Stimulated activated CD8-positive, alpha-beta memory T cell treated with anti-CD3 and anti-CD28 coated beads, Interleukin-15, amount 100 ng/mL, for 24 hours (primary cell): ENCODE measurements at places on chromosomes 2 and 18.
A peak's percentile ranks its signal among the peaks of the same experiment; 100 is the strongest.

DNA sequence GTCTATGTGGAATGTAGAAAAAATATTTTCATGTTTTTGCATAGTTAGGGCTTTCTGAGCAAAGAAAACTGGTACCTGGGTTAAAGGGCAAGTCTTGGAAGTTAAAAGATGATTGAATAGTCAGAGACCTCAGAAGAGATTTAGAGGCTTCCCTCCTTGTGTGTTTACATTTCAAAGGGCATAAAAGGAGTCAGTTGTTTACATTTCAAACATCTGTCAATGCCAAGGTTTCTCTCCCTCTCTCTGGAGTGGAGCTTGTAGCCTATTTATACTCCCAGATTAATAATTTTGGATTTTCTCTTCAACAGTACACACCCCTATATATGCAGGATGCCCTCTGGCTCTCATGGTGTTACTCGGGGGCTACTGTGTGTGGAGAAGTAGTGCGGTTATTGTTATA lies 8.6 kb downstream of the M1AP start:
- DNase-seq, result no peak

DNA sequence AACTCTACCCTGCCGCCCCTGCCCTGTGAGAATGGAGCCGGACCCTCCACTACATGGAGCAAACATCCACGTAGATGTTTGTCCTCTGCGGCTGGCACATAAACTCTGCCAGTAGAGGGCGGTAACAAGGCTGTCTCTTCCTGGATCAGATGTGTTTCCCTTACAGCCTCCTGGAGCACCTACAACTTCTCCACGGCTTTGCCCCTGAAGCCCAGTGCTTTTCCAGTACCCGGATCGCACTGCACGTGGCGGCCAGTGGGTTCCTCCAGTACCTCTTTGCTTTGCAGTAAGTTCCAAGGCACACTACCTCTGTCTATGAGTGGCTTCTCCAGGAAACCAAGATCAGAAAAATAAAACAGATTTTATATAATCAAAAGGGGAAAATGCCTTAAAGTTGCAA lies 651.3 kb downstream of the DCDC2C start:
- DNase-seq, result no peak

GRCh38 chr18:9449600-9450414 lies 25.5 kb upstream of the RALBP1 start:
- no peak for DNase-seq

GRCh38 chr18:35432565-35433001 lies 55.4 kb upstream of the ZNF396 start:
- no peak for DNase-seq

- no peak for DNase-seq
Observed at GRCh38 chr2:84902526-84902925, 2.9 kb upstream of the TMSB10 start.

DNA sequence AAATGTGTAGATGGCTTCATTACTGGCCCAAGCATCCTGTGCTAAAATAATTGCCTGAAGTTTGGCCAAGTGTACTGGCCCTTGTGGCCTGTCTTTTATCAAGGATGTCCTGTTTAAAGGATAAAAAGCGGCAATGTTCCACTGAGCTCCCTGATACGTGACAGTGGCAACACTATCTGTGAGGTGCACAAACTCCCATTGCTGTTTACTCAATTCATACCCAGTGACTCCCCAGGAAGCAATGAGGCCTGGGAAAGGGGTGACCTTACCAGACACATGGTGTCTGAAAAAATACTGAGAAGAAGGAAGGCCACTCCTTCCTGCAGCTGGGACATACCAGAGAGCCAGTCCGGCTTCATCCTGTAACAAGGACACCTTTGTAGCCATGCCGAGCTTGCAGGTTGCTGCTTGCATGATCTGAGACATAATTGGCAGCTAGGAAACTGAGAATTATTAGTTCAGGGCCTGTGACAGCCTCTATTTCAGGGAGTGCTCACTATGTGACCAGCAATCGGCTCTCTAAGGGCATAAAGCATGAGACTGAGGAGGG lies 198.5 kb upstream of the LRATD1 start:
- no peak for DNase-seq

GRCh38 chr18:51867767-51868166 lies 472.2 kb upstream of the DCC start:
- DNase-seq, result no peak

DNA sequence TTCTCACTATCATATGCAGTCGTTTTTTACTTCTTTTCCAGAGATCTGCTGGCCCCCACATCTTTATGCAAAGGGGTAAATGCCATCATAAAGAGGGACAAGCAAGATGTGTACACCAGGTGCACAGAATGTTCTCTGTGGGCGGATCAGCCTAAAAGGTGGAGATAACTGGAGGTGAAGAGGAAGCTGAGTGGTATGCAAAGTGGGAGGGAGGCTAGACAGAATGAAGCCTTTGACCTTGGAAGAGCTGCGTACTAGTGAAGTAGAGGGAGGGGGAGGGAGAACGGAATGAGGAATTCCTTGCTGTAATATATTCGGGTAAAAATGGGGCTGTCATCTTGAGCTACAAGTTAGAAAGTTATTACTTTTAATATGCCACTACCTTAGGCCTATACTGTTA lies 287.5 kb upstream of the VRK2 start:
- DNase-seq, result no peak

DNA sequence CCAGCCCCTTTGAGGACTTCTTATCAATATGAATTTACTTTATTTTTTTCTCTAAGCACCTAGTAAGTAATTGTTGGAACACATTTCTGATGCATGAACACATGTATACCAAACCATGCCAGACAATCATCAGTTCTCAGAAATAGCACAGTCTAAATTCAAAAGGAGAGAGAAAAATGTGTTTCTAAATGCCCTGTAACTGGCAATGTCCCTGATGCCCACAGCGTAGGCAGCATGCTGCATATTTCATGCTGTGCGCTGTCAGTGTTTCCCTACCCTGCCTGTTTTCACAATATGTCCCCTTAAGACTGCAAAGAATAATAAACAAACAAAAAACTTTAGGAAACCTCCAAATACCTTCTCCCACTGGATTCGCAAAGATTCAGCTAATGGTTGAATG lies 881.0 kb upstream of the CHAC2 start:
- DNase-seq, result no peak

DNA sequence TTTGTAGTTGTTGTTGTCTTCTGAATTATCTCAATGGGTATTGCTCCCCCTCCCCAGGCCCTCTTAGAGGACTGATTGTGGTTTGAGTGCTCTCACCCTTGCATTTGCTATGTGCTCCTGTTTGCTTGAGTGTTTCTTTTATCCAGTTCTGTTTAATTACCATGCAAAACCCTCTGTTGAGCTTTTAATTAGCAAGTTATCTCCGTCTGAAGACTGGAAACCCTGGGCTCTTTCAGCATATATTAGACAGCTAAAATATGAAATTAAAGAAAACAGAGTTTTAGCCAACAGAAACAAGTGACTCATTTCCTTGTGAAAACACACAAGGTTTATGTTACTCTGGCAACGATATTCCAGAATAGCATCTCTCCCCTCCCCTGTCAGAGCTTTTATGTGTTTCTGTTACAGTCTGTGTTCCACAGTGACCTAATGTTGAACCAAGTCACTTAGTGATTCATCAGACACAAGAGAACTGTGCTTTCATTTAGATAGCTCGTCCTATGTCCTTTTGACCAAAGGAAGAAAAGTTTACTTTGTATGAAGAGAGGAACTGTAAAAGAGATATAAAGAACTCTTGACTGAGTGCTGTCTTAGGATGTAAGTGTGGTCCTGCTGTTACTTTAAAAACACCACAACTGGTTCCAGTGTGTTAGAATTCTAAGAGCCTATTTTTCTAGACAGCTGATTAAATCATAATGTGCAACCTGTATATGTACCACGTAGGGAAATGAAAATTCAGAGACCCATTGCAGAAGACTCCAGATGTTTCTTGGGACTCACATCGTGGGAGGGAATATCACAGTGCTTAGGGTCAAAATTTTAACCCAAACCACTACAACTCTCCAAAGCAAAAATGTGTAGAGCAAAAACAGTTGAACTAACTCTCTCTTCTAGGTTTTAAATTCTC lies 172.8 kb upstream of the RBMS1 start:
- DNase-seq, result no peak

- no peak for DNase-seq
Observed at GRCh38 chr18:23859466-23860336, 154.9 kb upstream of the TTC39C start.

DNA sequence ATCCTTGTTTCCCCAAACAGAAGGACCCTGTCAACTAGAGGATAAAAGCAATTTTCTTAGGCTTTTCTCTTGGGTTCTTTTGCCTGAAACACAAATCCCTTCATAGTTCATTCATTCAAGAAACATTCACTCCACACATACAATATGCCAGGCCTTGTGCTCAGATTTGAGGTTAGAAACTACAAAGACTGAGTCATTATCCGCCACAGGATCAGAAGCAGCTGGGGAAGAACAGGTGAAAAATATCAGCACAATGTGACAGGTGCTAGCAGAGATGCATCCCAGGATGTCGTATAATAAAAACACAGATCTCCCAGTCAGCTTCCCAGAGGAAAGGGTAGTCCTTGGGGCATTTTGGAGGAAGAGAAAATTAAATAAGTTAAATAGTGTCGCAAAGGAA lies 172.4 kb downstream of the LRATD1 start:
- no peak for DNase-seq

DNA sequence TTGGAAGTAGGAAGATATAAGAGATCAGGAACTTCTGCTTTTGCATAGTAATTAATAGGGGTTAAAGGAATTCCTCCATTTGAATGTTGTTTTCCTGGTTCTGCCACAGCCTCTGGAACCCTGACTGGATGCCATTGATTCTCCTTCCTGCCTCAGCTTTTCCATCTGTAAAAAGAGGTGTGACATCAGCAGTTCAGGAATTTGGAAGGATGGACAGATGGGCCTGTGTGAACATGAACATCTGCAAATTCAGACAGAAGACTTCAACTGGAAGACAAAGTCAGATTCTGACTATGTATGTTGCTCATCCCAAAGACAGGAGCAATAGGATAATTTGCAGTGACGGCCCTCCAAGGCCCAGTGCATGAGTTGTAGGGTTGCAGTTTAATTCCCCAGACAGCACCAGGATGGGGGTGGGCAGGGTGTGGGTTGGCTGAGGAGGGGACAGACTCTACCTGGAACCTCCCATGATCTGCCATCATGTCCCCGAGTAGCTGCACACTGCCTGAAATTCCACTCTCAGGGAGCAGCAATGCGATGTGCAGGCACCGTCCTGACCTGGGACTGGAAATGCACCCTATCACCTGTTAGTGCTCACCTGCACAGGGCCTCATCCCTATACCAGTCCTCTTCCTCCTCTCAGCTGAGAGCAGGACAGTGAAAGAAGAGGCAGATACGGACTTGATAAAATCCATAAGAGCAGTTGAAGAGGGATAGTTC lies 98.9 kb upstream of the EPAS1 start:
- DNase-seq, result no peak

GRCh38 chr2:63898839-63899238 lies 57.1 kb downstream of the UGP2 start:
- DNase-seq, result no peak

DNA sequence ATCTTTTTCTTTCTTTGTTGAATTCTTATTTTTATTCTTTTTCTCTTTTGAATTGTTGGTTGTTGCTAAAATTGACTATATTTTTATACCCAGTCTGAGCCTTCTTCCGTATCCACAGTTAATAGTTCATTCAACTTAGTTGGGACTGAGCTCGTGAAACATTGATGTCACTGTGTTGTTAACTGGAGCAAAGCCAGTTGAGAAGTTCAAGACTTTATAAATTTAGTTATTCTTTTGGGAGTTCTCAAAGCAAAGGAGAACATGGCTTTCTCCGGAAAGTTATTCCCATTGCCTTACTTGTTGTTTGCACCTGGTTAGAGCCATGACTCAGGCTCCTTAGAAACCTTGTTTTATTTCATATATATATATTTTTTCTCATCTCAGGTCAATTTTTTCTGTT lies 8.8 kb downstream of the CTLA4 start:
- no peak for DNase-seq

DNA sequence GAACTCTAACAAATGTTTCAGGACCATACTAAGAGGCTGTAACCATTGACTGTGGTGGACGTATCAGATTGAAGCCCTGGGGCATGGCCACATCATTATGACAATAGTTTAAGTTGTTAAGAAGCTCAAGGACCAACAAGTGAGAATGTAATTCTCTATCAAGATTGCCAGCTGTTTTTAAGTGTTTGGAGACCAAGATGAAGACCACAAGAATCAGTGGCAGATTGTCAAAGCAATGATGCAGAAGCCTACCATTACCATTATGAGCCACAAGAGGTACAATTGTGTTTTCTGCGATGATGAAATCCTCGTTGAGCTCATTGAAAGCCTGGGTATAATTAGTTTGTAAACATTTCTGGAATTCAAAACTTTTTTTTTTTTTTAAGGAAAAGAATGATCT lies 261.1 kb upstream of the ZEB2 start:
- DNase-seq, result no peak

DNA sequence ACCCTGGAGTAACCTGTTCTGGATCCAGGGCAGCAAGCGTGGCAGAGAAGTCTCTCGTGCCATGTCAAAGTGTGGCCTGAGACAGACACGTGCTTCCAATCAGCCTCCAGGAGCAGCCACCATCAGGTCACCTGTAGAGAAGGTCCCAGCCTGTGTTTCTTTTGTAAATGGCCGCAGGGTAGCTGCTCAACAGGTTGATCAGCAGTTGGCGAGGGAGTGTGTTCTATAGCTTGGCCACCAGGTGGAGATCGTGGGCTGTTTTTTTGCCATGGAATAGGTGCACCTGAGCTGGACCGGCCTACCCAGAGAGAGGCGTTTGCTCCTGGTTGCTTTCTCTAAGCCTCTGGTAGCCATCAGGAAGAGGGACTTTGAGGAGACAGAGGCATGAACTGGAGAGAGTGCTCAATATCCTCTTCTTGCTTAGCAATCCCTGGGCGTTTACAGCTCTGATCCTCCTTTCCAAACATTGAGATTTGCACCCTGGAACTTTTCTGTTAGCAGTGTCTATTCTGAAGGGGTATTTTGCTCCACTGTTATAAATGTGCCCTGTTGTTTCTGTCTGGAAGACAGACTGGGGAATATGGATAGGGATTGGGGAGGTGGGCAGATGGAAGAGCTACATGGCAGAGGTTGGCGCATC lies 34.2 kb upstream of the EN1 start:
- DNase-seq, result peak; percentile 37

DNA sequence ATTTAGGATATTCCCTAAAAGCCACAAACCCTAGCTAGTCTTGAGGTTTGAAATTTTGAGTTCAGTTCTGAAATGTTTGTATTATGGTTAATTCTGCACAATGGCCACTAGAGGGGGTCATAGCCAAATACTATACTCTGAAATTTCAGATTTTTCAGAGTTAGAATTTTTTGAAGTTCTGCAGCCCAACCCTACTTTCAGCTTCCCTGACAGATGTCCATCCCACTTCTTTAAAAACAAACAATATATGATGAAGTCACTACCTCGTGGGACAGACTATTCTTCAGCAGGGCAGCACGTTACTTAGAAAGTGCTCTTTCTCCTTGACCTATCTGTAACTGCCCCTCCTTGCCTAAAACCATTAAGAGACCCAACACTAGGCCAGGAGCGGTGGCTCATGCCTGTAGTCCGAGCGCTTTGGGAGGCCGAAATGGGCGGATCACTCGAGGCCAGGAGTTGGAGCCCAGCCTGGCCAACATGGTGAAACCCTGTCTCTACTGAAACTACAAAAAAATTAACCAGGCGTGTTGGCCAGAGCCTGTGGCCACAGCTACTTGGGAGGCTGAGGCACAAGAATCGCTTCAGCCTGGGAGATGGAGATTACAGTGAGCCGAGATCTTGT lies 48.2 kb upstream of the PAPOLG start:
- no peak for DNase-seq
